ENCODE measurements at places on chromosomes 7 and 10.

- no peak overlapping the region for H3K4me3 ChIP-seq
- H3K27ac ChIP-seq = no peak overlapping the region
- H3K36me3 ChIP-seq = no peaks in the 10 kb centered on the region
Measured at GRCh38 chr10:58265249-58265648, 2.4 kb downstream of the IPMK start.

DNA sequence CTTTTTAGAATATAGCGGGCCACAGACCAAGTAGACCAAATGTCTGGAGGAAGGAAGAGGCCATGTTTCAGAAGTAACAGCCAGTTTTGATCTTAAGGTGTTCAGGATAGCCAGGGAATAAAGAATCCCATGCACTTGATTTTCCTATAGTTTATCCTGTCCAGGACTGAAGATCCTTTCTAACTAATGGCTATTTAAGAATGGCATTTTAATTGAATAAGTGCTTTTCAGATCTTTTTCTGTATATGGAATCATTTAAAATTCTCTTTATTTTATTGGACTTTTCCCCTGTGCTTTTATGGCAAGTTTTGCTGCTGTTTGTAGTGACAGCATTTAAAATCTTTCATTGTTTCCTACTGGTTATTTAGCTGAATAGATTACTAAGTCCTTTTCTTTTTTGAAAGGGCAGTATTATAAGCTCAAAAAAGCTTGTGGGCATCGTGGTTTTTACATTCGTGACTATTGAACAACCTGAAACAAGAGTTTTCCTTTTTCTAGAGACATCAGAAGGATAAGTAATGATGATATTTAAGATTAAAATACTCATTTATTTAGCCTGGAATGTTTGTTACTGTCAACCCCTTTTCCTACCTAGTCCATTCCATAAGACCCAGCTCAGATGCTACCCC lies 2.4 kb downstream of the INPP5F start:
- no peak for DNase-seq
- H3K4me1 ChIP-seq = no peaks in the 10 kb centered on the region
- no peaks in the 10 kb centered on the region for H3K27me3 ChIP-seq
- no peak overlapping the region for H3K4me3 ChIP-seq

GRCh38 chr7:29641651-29642050 lies 78.0 kb downstream of the PRR15 start:
- H3K27ac ChIP-seq = no peak overlapping the region
- H3K36me3 ChIP-seq = no peaks in the 10 kb centered on the region
- H3K27me3 ChIP-seq = no peaks in the 10 kb centered on the region
- DNase-seq = no peak
- H3K4me1 ChIP-seq = no peaks in the 10 kb centered on the region

- no peak for DNase-seq
- no peak overlapping the region for H3K4me3 ChIP-seq
- no peaks in the 10 kb centered on the region for H3K4me1 ChIP-seq
- no peaks in the 10 kb centered on the region for H3K36me3 ChIP-seq
Measured at GRCh38 chr7:81691199-81691821, 78.5 kb downstream of the HGF start.

- peak; percentile 13 for DNase-seq
- peaks cover 9% of the 10 kb centered on the region for H3K4me1 ChIP-seq
- no peak overlapping the region for H3K27ac ChIP-seq
- no peak overlapping the region for H3K4me3 ChIP-seq
Measured at GRCh38 chr7:90708841-90709317, 112.8 kb downstream of the CDK14 start.

- DNase-seq = no peak
- H3K4me1 ChIP-seq = no peaks in the 10 kb centered on the region
- H3K36me3 ChIP-seq = no peaks in the 10 kb centered on the region
- no peak overlapping the region for H3K27ac ChIP-seq
- H3K4me3 ChIP-seq = no peak overlapping the region
Measured at GRCh38 chr10:132618158-132618919, 80.8 kb downstream of the INPP5A start.

DNA sequence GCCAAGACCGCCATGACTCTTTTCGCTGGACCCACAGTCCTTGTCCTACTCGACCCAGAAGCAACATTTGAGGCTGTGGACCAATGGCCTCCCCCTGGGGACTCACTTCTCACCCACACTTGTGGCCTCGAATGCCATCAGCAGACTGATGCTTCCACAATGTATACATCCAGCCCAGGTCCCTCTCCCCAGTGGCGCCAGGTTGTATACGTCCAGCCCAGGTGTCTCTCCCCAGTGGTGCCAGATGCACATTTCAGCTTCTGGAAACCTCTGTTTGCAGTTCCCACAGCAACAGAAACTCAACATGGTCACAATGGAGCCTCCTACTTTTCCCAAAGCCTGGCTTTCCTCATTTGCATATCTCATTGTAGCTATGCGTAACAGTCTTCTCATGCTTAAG lies 210.5 kb upstream of the RNF32 start:
- no peaks in the 10 kb centered on the region for H3K36me3 ChIP-seq
- no peak for DNase-seq
- H3K4me1 ChIP-seq = no peaks in the 10 kb centered on the region
- H3K27me3 ChIP-seq = no peaks in the 10 kb centered on the region

DNA sequence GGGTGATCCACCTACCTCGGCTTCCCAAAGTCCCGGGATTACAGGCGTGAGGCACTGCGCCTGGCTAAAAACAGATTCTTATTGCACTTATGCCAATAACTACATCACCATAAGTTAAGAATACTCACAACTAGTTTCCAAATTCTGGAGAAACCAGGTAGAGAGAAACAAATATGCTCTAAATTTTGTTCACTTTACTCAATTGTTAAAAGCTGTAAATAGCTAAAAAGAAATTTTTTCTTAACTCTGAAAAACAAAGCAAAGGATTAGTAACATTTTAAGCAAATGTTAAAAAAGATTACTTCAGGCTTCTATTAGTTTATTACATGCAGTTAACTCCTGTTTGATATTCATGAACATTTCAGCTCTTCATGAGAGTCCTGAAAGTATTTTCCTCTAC lies 28.3 kb upstream of the ZMIZ2 start:
- H3K27ac ChIP-seq = no peak overlapping the region
- no peak for DNase-seq
- no peaks in the 10 kb centered on the region for H3K36me3 ChIP-seq

DNA sequence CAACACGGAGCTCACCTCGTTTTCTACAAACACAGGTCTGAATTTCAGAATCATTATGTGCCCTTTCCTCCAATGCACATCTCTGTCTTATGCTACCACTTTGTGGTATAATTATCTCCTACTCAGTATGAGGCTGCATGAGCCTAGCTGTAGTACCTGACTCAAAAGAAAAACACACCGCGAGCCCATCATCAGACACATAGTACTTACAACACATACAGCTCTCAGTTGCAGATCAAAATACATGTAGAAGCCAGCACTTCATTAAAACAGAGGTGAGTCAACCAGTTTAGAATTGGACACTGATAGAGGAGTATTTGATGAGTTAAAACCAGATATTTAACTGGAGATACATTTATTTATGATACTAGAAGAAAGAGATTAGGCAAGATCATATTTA lies 1.4 kb upstream of the RTKN2 start:
- H3K27ac ChIP-seq = no peak overlapping the region
- no peaks in the 10 kb centered on the region for H3K36me3 ChIP-seq
- H3K27me3 ChIP-seq = peaks cover 3% of the 10 kb centered on the region
- H3K4me3 ChIP-seq = no peak overlapping the region
- peaks cover 5% of the 10 kb centered on the region for H3K4me1 ChIP-seq

GRCh38 chr10:112168733-112169132 lies 14.8 kb downstream of the GPAM start:
- H3K4me3 ChIP-seq = no peak overlapping the region
- no peak for DNase-seq
- no peaks in the 10 kb centered on the region for H3K36me3 ChIP-seq

GRCh38 chr7:154426778-154427177 lies 374.6 kb downstream of the DPP6 start:
- no peak overlapping the region for H3K4me3 ChIP-seq
- no peaks in the 10 kb centered on the region for H3K27me3 ChIP-seq
- no peak overlapping the region for H3K27ac ChIP-seq
- no peaks in the 10 kb centered on the region for H3K36me3 ChIP-seq

- H3K27me3 ChIP-seq = no peaks in the 10 kb centered on the region
- H3K36me3 ChIP-seq = no peaks in the 10 kb centered on the region
Measured at GRCh38 chr7:127153315-127153714, 99.4 kb downstream of the GRM8 start.

GRCh38 chr10:113213035-113213434 lies 263.0 kb downstream of the TCF7L2 start:
- H3K27me3 ChIP-seq = no peaks in the 10 kb centered on the region
- no peak overlapping the region for H3K4me3 ChIP-seq
- H3K36me3 ChIP-seq = no peaks in the 10 kb centered on the region
- H3K4me1 ChIP-seq = no peaks in the 10 kb centered on the region

DNA sequence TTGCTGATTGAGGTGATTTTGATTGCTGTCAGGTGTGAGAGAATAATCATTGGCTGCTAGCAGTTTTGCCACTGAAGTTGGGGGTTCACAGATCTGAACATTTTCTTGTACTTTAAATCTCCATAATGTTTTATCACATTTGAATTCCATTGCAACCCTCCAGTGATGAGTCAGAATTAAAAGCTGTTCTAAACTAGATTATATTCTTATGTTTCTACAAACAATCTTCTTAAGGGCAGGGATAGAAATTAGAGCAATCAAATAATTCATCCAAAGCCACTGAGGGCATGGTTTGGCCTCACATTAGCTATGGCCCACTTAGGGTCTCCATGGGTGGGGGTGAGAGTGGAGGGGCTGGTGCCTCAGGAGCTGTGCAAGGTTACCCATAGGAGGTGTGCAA lies 53.0 kb upstream of the RPA3 start:
- no peaks in the 10 kb centered on the region for H3K27me3 ChIP-seq
- no peak overlapping the region for H3K4me3 ChIP-seq
- H3K36me3 ChIP-seq = no peaks in the 10 kb centered on the region

DNA sequence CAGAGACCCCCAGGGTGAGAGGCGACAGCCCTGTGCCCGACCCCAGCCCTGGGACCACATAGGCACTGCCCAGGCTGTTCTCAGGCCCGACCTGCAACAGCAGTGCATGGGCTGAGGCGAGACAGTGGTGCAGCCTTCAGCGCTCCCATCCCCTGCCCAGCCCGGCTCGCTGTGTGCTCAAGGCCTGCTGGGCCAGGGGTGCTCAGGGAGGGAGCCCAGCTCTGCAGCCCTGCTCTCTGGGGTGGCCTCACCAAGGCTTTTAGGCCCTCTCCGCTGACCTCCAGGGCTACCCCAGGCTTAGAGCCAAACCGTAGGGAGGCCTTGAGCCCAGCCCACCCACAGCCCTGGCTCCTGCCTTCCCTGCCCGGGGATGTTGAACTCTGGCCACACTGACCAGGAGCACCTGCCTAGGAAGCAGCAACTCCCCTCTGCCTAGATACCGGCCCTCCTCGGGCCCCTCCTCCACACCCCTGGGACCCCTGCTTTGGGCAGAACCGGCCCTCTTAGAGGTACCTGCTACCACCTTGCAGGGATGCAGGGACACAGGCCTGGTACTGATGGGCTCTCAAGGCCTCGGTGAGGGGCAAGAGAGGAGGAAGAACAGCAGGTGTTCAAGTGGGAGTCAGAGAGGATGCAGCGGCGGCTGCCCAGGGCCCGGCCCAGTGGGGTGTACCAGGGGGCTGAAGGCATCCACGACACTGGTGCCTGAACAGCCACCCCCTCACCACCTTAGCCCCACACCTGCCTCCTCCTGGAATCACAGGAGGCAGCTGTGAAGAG lies 231.5 kb downstream of the ELFN1 start:
- H3K4me1 ChIP-seq = no peaks in the 10 kb centered on the region
- no peak for DNase-seq
- H3K36me3 ChIP-seq = no peaks in the 10 kb centered on the region
- H3K27ac ChIP-seq = no peak overlapping the region
- no peak overlapping the region for H3K4me3 ChIP-seq

DNA sequence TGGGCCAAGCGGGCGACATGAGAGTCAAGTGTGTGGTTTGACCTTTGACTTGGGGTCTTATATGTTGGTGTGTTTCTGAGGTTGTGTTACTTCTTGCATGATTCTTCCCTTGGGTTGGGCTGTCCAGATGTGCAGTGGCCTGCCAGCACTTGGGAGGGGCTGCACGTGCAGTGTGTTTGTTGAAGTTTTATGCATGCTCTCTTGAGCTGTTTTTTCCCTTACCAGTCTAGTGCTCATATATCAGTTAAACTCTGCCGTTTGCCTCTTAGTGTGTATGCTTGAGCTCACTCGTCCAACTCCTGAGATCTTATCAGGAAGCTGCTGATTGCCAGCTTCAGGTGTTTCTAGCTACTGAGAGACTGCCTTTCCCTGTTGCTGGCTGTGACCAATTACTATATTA lies 23.1 kb downstream of the SP4 start:
- H3K4me3 ChIP-seq = no peak overlapping the region
- DNase-seq = no peak
- no peaks in the 10 kb centered on the region for H3K4me1 ChIP-seq
- H3K36me3 ChIP-seq = no peaks in the 10 kb centered on the region
- no peak overlapping the region for H3K27ac ChIP-seq

DNA sequence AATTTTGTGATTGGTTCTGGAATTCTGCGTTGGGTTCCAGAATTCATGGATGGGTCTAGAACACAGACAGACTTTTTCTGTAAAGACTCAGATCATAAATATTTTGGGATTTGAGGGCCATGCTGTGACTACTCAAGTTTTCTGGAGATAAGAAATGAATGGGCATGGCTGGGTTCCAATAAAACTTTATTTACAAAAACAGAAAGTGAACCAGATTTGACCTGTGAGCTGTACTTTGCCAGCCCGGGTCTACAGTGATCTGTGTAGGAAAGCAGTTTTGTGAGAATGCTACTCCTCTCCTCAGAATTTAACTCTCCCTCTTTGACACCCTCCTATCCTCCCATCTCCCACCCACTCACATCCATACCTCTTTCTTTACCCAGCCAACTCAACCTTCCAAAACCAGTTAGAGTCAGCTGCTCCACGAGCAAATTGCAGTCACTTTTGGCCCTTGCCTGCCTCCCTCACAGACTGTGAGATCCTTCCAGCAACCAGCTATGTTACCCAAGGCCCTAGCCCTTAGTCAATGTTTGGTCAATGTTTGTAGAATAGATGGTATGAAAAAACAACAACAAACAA lies 312.8 kb upstream of the ZMIZ1 start:
- no peaks in the 10 kb centered on the region for H3K36me3 ChIP-seq
- no peaks in the 10 kb centered on the region for H3K27me3 ChIP-seq
- H3K4me1 ChIP-seq = no peaks in the 10 kb centered on the region
- no peak for DNase-seq

DNA sequence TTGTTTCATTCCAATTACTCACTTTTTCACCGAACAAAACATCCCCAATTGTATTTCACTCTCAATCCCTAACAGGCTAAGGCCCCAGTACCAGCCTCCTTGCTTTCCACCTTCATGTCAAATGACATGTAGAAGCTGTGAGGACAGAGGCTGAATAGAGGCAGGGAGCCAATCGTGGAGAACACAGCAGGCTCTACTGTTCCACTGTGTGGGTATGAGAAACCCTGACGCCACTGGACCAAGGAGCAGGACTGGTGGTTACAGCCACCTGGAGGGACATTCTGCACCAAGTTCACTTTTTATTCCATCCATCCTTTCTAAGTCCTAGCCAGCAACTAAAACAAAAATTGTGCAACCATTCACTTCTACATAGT lies 502.8 kb downstream of the SORCS1 start:
- no peaks in the 10 kb centered on the region for H3K4me1 ChIP-seq
- H3K4me3 ChIP-seq = no peak overlapping the region
- no peak overlapping the region for H3K27ac ChIP-seq
- H3K36me3 ChIP-seq = no peaks in the 10 kb centered on the region

- no peak for DNase-seq
- no peak overlapping the region for H3K27ac ChIP-seq
Measured at GRCh38 chr7:143492799-143493739, 15.4 kb downstream of the TAS2R41 start.

Measured in adrenal gland (tissue), 19 donors.